RPMI7951 (cell line): ENCODE measurements at places on chromosomes 11 and 22. TPM values are rescaled to one million over a fixed set of nuclear protein-coding genes. Genes with fewer than 3 reads are reported as not detected.

Gene OR52W1
- total RNA-seq, result not detected in 2 replicates

Gene PLAAT2
- not detected in 2 replicates for total RNA-seq

Gene ART5
- not detected in 2 replicates for total RNA-seq

Gene C11orf24
- 60.3 and 69.1 TPM in 2 replicates for total RNA-seq

Gene ROBO4
- 8.9 and 9.6 TPM in 2 replicates for total RNA-seq

Gene NAV2
- total RNA-seq, result 6.9 and 7.1 TPM in 2 replicates

- no peak for DNase-seq
These were observed 13.8 kb downstream of the NCAM1 start for GRCh38 chr11:112975051-112975450.

DNA sequence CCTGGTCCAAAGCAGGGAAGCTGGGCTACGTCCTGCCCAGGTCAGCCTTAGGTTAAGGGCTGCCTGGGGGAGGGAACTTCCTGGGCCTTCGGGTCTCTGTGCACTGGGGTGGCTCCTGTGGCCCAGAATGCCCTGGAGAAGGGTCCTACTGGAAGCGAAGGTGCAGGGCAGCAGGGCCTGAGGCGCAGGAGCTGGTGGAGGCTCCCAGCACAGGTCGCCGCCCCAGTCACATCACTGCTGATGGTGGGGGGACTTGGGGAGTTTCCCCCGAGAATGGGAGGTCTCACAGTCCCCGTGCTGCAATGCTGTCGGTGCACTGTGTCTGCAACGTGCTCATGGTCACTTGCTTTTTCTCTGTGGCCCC is 815 bp upstream of the SMIM38 start:
- DNase-seq, result no peak

DNA sequence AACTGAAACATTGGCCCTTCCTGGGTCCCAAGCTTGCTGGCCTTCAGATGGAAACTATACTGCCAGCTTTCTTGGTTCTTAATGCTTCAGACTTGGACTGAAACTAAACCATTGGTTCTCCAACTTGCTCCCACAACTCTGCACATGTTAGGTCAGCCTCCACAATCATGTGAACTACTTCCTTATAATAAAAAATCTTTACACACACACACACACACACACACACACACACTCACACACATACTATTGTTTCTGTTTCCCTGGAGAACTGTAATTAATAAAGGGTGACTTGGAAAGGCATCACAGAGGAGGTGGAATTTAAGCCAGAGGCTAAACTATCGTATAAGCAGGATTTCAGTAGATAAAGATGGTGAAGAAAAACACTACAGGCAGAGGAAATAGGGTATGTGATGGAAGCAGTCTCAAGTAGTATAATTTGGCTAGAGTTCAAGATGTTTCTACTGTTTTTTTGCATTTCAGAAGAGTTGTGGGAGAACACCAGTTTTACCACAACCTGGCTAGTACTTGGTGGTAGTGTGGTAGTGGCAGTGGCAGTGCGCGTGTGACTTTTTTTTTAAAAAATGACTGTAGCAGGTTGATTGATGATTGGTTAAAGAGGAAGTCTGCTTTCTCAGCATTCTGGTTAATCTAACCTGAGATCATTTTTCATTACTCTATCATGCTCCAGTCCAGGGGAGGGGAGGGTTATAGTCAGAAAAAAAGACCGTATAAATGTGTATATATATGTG is 70.1 kb downstream of the PDE3B start:
- no peak for DNase-seq

GRCh38 chr22:38450234-38450797 is 4.7 kb downstream of the KCNJ4 start:
- no peak for DNase-seq

DNA sequence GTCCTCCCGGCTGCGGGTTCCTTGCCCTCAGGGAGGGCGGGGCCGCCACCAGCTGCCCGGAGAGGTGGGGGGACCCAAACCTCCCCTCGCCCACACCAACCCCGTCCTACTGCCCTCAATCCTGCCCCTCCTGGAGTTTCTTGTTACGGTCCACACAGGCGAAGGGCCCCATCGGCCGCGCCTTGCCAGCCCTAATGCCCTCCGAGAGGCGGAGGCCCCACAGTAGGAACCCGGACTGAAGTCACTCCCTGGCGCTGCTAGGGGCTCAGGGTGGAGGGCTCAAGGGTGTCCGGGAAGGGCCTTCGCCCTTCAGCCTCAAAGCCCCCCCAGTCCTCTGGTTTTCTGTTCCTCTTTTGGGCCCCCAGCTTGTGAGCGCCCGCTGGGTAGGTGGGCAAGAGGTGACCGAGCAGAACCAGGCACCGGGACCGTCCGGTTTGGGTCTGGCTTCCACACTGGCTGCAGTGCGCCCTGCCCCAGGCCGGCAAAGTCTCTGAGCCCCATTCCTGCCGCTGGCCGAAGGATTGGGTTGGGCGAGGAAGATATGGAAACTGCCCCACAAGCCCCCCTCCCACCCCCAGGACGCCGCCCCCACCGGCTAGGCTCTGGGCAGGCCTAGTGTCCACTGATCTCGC is 24.5 kb downstream of the DUSP8 start:
- DNase-seq, result no peak

DNA sequence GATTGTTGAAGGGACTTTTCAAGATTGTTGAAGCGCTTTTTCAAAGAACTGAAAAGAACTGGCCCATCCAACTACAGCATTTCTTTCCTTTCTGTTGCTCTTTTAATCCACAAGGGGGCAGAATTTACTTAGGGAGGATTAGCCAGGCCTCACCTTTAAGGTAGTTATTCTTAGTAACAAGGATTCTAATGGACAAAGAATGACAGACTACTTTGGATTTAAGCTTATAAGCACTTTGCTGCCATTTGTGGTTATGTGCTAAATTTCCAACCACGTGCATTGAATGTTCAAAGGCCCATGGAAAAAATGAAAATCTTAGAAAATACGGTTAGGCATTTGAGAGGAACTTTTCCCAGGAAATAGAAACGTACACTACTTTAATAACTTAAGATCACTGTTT is 49.5 kb upstream of the HSPA8 start:
- peak; percentile 58 for DNase-seq

DNA sequence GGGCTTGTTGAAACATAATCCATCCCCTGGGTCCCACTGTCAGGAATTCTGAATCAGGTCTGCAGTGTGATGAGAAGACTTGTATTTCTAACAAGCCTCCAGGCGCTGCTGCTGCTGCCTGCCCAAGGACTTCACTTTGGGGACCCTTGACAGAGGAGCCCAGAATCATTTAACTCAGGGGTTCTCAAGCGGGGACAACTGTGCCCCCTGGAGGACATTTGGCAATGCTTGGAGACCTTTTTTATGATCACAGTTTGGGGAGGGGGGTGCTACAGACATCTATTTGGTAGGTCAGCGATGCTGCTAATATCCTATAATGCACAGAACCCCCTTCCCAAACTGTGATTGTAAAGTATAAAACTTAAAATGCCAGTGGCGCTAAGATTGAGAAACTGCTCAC is 312.8 kb downstream of the OPCML start:
- no peak for DNase-seq

- DNase-seq, result peak; percentile 2
These were observed 245.5 kb downstream of the BRD1 start for GRCh38 chr22:49582181-49582580.

GRCh38 chr11:41963406-41963805 is 504.0 kb upstream of the LRRC4C start:
- DNase-seq, result no peak

- no peak for DNase-seq
These were observed 83.6 kb downstream of the FLI1 start for GRCh38 chr11:128777369-128778011.

GRCh38 chr11:72661486-72661885 is 12.7 kb downstream of the PDE2A start:
- DNase-seq, result no peak

DNA sequence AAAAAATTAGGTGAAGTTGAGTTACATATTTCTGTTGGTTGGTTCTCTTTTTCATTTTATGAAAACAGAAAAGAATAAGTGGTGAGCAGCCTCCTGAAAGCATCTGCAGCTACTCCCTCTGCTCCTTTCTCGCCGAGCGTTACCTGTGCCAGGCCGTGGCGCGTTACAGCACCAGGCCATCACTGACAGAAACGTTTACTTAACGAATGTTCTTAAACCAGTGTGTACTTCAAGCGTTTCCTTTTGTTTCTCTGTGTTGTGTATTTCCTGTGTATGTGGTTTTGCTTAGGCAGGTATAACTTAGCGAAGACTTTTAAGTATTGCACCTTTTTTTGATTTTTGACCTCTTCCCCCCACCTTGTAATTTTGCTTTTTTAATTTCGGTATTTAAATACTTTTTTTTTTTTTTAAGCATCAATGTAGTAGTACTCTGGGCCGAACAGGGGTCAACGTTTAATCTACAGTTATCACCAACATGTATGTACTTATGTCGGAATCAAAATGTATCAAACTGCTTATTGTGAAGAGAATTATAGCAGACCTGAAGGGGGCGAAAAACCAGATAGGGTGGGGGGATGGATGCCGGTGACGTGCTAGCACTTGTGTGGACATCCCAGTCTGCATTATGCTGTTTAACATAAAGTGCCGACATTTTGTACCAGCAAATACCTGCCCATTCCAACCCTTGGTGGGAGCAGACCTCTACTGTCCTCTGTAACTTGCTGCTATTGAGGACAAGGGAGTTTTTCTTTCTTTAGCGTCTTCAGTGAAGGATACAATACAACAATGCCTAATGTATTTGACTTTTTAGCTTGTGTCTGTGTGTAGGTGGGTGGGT is 21.6 kb upstream of the ADSL start:
- no peak for DNase-seq

DNA sequence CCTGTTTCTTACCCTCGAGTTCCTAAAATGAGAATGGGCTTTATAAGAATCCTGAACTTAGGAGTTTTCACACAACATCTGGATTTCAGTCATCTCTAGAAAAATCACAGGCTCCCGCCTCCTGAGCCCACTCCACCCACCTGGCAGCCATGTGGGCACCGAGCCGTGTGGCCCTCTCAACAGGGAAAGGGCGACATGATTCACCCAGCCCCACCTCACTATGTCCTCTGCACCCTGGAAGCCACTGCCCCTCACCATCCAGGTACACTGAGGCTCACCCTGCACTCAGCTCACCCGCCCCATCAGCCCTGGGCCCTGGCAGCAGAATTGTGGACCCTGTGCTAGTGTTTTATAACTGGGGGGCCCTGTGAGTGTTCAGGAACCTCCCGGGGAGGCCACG is 101.5 kb downstream of the SHANK2 start:
- DNase-seq, result no peak

- DNase-seq, result peak; percentile 91
These were observed 19.3 kb upstream of the MRGPRX2 start for GRCh38 chr11:19079643-19080440.

GRCh38 chr11:74278721-74279161 is 32.7 kb downstream of the P4HA3 start:
- DNase-seq, result peak; percentile 85

DNA sequence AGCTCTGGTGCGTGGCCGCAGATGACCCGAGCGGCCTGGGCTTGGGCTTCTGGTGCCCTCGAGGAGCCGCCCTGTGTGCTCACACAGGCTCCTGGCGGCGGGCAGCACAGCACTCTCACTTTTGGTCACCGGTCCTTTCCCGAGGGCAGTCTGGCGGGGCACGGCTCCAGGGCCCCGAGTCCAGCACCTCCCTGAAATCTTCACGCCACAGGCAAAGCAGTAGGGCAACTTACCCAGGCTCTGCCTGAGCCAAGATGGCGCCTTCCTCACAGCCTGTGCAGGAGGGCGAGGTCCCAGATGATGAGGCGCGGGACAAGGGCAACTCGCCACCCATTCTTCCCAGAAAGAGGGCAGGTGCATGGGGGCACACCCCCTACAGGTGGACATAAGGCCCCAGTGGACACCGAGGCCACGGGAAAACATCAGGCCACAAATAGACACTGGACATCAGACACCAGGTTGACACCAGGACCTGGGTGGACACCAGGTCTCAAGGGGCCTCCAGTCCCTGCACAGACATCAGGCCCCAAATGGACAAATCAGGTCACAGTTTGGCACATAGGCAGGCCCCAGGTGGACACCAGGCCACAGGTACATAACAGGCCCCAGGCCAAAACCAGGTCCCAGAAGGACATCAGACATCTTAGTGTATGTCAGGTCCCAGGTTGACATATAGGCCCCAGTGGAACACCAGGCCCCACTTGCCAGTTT is 57.6 kb upstream of the SEPTIN5 start:
- DNase-seq, result no peak

DNA sequence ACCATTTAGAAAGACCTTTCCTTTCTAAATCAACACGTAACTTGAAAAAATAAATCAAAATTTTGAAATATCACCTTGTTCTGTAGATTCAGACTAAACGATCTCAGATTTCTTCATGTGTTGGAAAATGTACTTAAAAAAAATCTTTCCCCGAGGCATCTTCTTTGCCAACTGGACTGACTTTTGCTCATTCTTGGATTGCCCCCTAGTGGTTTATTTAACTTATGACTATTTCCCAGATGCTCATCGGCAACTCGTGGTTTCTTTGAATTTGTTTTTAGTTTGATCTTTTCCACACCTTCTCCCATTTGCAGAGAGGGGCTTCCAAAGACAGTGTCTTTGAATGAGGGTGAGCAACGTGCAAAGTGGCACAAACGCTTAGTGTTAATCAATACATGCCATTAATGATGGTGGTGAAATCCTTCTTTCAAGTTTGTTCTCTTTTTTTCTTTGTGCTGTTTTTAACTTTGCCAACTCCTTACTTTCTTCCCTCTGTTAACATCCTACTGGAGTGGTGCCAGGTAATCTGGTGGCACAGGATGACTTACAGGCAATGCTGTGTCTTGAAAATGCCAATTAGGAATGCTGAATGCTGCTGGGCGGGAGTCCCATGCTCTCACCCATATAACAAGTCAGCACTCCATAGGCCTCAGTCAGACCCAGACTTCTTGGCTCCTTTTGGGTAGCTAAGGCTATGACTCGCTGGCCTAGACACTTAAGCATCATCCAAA is 18.3 kb downstream of the PRSS23 start:
- peak; percentile 79 for DNase-seq

DNA sequence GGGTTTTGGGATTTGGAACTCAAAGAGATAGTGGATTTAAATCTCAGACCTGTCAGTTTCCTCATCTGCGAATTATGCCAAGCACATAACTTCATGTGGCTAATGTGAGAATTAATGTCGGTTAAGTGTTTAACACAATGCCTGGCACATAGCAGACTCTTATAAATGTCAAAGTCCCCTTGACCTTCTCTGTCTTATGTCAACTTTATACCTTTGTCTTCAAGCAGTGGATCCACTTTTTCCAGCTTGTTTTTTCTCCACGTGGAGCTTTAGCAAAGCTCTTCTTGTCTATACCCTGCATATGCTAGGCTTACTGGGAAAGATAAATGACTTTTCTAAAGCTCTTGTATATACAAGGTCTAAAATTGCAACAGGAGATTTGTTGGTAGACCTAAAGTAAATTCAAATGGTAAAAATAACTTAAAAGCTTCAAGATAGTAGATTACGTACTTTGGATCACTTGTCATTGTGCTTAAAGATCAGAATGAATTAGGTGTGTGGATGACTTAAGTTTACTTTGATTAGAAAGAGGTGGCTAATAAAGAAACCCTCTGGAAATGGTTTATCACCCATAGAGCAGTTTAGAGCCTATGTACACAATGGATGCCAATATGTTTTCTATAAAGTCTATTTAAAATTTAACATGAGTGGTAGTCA is 318.3 kb upstream of the SORL1-AS1 start:
- no peak for DNase-seq

GRCh38 chr11:72157131-72157530 is 21.6 kb downstream of the FOLR3 start:
- no peak for DNase-seq

GRCh38 chr11:108743851-108744250 is 79.0 kb downstream of the DDX10 start:
- DNase-seq, result no peak

GRCh38 chr22:23911318-23911980 is 17.3 kb downstream of the MIF start:
- no peak for DNase-seq

GRCh38 chr11:60991457-60991856 is 20.0 kb downstream of the CD6 start:
- no peak for DNase-seq
